ENCODE measurements at places on chromosomes 2 and 18.

DNA sequence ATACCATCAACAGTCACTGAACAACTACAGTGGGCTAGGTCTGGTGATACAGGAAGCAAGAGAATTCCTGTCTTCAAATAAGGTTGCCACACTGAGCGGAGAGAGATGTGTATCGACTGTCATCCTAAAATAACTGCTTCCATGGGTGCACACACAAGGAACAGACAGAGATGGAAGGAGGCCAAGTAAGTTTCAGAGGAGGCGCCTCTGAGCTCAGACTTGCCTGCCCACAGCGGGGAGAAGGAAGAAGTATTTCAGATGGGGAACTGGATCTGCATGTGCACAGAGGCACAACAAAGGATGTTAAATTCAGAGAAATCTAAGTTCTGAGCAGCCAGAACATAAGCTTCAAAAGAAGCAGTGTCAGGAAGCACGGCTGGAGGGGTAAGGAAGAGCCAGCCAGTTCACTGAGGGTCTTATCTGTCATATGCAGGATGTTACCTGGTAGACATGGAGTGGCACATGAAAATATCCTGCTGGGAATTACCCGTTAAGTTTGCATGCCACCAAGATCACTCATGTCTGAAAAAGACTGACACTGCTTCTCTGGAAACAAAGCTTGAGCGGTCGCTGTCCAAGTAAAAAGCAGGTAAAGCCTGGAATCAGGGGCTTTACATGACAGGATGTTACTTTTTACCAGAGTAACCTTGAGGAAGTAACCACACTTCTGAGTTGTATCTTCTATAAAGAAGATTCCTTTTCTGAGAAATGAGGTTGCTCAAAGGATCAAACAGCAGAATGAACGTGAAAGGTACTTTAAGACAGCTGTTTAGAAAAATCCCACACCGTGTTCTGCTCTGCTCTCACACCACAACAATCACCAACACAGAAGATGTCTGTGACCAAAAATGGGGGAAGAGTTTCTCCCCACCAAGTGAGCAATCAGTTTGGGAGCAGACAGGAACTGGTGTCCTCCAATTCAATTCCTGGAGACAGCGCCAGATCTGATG, 260.2 kb downstream of the NBAS start:
- no peak for DNase-seq

DNA sequence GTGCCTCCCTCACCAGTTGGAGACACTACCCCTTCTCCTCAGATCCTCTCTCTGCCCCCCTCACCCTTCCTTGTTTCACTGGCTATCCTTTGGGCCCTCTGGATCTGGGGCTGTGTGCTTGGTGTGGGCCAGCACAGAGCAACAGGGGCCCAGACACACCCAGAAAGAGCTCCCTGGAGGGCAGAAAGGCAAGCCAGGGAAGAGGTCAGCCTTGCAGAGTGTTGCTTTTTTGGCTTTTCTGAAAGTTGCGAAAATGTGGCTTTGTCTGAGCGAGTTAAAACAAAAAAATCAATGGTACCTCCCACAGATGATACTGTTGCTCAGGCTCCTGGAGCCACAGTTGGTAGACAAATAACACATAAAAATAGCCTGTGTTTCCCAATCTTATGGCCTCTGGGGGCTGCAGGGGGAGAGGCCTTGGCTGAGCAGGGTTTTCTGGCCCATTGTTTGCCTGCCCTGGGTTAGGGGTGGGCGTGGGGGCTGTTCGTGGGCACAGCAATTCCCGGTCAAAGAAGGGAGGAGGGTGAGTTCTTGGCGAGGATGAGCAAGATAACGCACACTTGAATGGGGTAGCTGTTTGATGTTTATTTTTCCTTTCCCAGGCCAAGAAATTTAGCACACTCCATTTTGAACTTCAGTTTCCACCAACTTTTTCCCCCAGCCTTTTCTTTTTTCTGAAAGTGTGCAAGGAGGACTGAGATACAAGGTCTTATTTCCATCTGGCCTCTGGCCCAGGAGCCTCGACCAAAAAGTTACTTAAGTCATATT, 167.0 kb upstream of the HAAO start:
- DNase-seq = no peak

DNA sequence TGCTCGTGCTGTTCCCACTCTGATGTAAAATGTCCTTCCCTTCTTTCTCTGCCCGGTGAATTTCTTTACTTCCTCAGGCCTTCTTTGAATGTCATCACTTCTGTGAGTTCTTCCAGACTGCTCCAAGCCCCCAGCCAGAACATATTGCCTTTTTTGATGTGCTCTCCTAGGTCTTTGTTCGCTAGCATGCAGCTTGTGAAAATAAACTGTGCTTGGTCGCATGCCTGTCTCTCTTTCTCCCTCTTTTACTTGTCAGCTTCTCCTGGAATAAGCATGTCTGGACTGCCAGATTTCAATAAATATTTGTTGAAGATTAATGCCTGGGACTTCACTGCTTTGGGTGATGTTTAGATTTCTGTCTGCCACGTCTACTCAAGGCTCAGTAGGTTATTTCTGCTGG, 82.7 kb upstream of the ARHGAP28 start:
- DNase-seq = no peak

DNA sequence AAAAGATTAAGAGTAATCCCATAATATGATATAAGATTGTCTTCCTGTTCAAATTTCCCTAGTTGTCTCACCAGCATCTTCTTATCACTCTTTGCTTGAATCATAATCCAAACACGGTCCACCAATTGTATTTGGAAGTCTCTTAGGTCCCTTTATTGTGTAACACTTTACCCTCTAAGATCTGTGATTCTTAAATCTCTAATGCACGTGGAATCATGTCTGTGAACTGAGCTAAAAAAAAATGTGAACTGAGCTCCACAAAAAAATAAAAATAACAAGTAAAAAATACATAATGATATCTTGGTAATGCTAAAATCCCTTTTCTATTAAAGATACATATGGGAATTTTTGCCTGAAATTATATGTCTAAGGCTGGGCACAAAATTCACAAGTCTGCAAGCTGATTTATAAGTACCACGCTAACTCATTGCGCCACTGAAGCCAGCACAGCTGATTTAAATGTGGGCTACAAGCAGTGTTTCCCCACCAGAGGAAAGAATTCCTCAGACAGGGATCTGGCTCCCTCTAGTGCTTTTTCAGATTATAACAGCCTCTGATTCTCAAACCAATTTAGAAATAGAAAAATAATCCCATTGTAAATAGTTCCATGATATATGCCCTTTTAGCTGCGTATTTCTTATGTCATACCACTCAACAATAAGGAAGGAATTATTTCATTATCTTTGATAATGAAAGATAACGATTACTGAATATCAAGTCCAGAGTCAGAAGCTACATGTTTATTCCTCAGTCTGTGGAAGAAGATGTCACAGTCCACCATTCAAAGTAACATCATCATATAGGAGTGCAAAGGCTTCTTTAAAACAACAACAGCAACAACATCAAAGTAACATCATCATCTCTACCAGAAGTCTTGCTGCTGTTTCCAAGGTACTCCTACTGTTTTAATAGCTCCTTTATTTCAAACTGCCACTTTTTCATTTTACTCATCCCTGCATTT, 22.9 kb downstream of the RBM43 start:
- DNase-seq = peak; percentile 93

- DNase-seq = no peak
These were observed 127.8 kb downstream of the INHBB start for GRCh38 chr2:120473522-120474271.

- peak; percentile 43 for DNase-seq
These were observed 15.9 kb upstream of the GALM start for GRCh38 chr2:38650012-38650411.
